ENCODE measurements at places on chromosomes 2 and 18.
A peak's percentile ranks its signal among the peaks of the same experiment; 100 is the strongest.

- no peak for DNase-seq
Observed at GRCh38 chr2:184113696-184114403, 484.5 kb upstream of the ZNF804A start.

- no peak for DNase-seq
Observed at GRCh38 chr2:67891642-67892041, 171.2 kb downstream of the C1D start.

DNA sequence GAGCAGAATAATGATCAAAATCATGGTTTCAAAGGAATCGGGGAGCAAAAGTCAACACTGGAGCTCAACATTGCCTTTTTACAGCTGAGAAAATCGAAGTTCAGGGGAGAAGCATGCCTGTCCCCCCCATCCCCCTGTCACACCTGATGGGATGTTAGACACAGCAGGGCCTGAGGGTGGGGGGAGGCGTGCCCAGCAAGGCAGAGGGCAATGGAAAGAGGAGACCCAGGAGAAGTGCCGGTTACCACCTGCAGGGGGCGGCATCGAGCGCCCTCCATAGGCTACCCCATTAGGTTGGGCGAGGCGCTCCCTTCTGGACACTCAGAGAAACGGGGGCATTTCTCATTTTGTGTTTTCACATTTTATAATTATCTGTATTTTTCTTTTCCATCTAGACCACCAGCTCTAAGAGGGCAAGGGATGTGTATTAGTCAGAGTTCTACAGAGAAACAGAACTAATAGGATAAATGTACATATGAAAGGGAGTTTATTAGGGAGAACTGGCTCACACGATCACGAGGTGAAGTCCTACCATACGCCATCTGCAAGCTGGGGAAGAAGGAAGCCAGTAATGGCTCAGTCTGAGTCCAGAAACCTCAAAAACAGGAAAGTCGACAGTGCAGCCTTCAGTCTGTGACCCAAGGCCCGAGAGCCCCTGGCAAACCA, 271.3 kb downstream of the LRATD1 start:
- DNase-seq = peak; percentile 9

GRCh38 chr2:904246-905024, 46.2 kb upstream of the SNTG2 start:
- no peak for DNase-seq

DNA sequence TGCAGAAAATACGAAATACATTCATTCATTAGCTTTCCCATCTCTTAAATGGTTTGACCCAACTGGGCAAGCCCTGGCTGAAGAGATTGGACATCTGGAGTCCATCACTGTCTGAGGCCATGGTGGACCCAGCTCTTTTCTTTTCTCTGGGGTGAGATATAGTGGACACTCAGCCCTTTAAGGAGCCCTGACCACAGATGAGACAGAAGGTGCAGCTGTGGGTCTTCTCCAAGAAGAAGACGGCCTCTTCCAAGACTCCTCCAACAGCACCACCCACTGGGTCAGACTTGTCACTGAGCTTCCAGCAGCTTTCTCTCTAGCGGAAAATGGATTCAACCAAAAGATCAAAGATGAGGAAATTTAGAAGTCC, 27.2 kb downstream of the TWIST2 start:
- DNase-seq = no peak

GRCh38 chr2:167508709-167509108, 620.4 kb downstream of the XIRP2 start:
- peak; percentile 64 for DNase-seq

GRCh38 chr2:226791056-226791486, 8.5 kb downstream of the IRS1 start:
- peak; percentile 70 for DNase-seq

All from NCI-H2171 treated with DMSO at 0.1 percent for 48 hours (cell line).